IPS DF 19.7 (cell line): ENCODE measurements at places on chromosomes 7 and 10.

DNA sequence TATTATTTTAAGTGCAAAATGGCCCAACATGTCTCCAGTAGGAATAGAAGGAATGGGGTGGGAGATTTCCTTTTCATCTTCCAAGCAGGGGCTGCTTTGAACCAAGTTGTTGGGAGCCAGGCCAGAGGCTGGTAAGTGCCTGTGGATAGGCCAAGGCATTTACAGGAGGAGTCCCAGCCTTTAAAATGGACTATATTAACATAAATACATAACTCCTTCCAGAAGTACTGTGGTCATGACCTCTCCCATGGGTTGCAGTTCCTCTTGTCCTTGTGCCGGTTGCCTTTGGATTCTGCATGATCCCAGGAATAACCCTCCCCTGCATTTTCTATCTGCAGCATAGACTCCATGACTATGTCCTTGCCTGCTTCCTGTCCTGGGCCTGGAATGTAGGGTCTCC lies 95.8 kb downstream of the SEC23IP start:
- no peak for DNase-seq

DNA sequence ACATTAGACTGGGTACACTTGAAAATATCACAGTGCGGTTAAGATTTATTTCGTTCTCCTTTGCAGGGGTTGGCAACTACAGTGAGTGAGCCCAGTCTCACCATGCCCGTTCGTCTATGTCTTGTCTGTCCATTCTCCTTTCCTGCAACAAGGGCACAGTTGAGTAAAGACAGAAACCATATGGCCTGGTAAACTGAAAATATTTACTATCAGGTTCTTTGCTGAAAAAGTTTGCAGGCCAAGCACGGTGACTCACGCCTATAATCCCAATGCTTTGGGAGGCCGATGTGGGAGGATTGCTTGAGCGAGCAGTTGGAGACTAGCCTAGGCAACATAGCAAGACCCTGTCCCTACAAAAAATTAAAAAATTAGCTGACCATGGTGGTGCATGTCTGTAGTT lies 11.4 kb upstream of the KCTD7 start:
- DNase-seq: no peak

GRCh38 chr7:14195871-14196270 lies 206.4 kb upstream of the ETV1 start:
- no peak for DNase-seq

- no peak for DNase-seq
Measured at GRCh38 chr7:2956526-2957368, 86.9 kb downstream of the CARD11 start.

- DNase-seq: no peak
Measured at GRCh38 chr7:47574482-47575329, 7.2 kb downstream of the TNS3 start.

DNA sequence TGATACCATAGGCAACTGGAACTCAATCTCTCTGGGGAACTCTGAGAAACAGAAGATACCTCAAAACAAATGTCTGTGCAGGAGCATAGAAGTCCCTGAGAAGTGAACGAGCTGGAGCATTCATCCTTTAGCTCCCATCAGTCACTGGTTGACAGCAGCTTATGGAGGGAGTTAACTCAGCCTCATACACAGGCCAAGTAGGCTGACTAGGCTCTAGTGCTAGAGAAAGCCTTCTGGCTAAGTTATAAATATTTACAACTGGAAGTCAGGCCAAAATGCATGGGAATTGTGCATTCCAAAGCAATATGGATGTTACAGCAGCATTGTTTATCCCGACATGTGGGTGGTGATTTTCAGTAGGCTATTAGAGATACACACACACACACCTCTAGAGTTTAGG lies 66.5 kb downstream of the ANK3 start:
- no peak for DNase-seq

GRCh38 chr7:45223728-45224630 lies 66.4 kb downstream of the RAMP3 start:
- DNase-seq: no peak

- no peak for DNase-seq
Measured at GRCh38 chr7:40551685-40552576, 417.1 kb downstream of the SUGCT start.

- DNase-seq: no peak
Measured at GRCh38 chr7:69932034-69932628, 333.9 kb downstream of the AUTS2 start.

DNA sequence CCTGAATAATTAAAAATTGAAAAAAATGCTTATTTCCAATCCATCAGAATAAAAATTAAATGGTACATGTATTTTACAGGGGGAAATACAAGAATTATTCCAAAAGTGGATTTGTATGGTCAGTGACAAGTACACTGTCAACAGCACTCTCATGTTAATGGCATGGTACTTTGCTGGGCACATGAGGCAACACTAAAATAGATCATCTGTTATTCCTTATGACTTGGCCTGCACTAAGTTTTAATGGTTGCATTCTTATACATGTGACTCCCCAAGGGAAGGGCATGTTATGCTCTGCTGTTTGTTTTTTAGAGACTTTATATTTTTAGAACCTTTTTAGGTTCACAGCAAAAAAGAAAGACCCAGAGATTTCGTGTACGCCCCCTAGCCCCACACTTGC lies 128.3 kb downstream of the CPEB3 start:
- no peak for DNase-seq

- no peak for DNase-seq
Measured at GRCh38 chr10:122458693-122459092, 2.7 kb upstream of the HTRA1 start.

DNA sequence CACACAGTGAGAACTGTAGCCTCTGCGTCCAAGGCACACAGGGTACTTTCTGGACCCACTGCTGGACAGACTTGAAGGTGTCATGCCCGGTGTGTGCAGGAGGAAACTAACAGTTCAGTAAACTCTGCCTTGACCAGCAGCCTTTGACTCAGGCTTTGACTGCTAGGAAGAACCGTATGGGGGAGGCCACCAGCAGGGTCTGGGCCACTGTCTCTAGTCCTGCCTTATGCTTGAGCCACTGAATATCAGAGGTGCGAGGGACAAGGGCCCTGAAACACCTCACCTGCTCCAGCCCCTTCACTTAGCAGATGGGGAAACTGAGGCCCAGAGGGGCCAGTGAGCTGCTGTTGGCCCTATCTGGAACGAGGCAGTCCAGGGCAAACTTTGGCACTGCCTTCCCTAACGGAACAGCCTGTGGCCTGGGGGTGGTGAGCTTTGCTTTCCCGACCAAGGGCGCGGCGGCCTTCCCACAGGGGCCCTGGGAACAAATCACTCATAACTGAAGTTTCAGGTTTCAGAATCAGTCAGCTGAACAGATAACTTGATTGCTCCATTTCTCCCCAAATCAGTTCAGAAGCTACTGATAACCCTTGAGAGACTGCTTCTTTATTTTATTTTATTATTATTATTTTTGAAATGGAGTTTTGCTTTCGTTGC lies 130.0 kb downstream of the FAM53B start:
- DNase-seq: no peak

- DNase-seq: peak; percentile 54
Measured at GRCh38 chr10:124153023-124153826, 59.8 kb upstream of the CHST15 start.

GRCh38 chr10:120999868-121000267 lies 148.7 kb downstream of the WDR11 start:
- DNase-seq: no peak

DNA sequence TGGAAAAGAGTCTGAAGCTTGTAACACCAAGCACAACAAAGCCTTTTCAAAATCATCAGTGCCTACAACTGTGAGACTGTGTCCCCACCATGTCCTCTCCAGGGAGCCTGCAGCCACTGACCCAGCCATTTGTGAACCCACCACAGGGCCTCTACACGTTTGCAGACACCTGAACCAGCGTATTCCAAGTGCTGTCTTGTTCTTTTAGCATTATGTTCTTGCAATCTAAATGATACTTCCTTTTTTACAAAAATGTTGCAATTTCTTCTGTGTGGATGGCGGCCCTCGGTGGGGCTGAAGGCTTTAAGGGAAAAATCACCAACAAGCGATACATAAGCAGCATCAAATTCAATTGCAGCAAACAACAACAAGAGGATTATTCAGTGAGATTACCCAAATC lies 403.2 kb upstream of the MGMT start:
- no peak for DNase-seq
